ENCODE measurements at places on chromosomes 16 and 17. TPM values are rescaled to one million over a fixed set of nuclear protein-coding genes. Genes with fewer than 3 reads are reported as not detected.

DNA sequence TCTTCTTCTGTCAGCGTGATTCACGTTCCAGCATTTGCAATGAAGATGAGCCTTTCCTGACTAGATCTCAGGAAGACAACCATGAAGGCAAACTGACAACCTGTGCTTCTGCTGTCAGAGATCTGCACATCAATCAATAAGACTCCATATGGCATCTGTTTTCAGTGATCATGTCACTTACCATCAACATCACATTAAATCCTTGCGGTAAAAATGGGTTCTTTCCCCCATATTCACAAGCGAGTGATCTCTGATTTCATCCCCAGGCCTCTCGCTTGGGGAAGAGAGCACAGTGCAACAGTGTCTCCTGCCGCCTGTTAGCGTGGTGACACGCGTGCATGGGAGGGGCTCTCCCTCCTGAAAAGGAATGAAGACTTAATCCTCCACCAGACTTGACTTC, 11.1 kb downstream of the NACA2 start:
- no peak for DNase-seq

DNA sequence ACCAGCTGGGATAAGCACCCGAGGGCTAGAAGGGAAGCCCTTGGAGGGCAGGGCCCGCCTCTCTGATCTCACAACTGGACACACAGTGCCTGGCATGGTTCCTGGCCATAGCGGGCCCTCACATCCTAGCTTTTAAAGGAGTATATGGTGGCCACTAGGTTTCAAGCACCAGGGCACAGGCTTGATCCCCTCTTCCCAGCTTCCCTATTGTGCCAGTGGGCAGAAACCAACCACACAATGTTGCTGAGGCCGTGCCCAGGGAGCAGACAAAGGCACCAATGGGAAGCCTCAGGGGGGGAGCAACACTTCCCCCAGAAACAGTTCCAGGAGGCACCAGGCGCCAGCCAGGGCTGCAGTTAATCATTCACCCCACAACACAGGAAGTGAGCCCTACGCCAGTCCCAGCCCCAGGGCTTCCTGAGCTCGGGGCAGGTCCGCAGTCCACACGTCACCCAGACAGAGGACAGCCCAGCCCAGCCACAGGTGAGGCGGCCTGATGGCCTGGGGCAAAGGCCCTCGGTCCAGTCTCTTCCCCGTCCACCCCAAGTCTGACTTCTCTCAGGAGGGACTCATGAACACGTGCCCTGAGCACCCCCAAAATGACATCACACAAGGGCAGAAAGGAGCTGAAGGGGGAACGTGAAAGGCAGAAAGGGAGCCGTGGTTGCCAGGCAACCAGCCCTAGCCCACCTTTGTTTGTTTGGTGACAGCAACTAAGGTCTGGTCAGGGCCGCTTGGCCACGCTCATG, 12.8 kb downstream of the SMIM5 start:
- peak; percentile 35 for DNase-seq

DNA sequence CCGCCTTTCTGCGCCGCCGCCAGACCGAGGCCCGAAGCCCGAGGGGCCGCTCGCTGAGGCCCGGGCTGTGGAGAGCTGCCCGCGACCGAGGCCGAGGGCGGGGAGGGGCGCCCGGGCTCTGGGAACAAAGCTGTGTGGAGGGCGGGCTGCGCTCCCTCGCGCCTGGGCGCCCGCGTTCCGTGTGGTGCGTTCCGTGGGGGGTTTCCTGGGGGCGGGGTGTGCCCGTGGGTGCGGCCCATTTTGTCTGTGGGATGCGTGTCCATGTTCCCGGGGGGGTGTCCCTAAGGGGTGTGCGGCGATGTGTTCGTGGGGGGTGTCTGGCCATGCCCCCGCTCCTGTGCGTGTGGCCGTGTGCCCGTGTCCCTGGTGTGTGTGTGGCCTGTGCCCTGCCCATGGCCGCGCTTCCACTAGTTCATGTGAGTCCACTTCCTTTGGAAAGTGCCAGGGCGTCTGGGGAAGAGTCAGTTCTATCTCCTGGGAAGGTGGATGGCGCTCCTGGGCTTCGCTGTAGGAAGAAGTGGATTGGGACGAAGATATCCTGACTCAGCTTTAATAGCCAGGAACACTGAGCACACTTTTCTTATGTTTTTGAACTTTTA, 520 bp downstream of the JPT2 start:
- DNase-seq = peak; percentile 38

FADS6 gene
- not detected for total RNA-seq

IL21R gene
- total RNA-seq = 0.43 TPM

- no peak for DNase-seq
Observed at GRCh38 chr16:28875134-28876018, 2.9 kb upstream of the ATP2A1 start.

GRCh38 chr17:7041607-7042500, 2.0 kb downstream of the SLC16A11 start:
- DNase-seq = peak; percentile 28

- no peak for DNase-seq
Observed at GRCh38 chr17:37098910-37099664, 150.3 kb downstream of the AATF start.

DNA sequence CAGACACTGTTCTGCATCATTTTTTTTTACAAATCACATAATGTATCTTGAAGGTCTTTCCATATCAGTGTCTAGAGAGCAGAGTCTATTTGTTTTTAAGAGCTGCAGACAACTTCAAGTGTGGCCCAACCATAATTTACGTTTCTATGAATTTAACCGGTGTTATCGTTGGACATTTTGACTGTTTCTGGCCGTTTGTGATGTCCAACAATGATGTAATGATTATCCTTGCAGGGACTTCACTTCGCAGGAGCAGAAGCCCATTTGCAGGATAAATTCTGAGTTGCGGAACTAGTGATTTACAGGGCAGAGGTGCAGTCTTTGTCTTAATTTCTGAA, 26.9 kb upstream of the HLF start:
- no peak for DNase-seq

DNA sequence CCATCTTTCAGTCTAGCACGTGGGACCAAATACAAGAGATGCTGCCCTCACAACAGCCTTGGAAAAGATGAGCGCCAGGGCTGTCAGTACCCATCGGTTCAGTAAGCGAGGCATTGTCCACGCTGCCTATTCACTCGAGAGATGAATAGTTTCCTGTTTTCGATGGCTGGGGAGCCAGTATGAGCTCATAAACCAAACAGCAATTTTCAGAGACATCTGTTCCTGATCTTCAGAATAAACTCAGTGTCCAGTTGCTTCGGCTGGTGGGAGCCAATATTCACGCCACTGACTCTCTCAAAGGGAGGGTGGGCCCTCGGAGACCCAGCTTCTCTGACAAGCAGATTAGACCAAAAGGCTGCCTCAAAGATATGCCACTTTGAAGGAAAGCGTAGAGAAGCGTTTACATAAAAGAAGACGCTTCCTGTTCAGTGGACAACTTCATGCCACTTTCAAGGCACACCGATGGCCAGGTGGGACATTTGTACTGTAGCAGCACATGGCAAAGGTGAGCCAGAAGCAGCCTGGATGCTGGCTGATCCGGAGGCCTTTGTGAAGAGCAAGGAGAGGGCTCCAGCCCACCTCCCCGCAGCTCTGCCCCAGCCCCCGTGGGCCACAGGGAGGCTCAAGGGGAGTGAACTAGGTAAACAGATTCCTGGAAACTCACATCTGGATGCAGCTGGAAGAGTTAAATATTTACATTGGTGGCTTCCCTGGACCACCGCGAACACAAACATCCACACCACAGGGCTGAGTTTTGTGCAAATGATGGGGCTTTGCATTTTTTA, 6.0 kb downstream of the TIMM22 start:
- no peak for DNase-seq

RNF227 gene
- 3.7 TPM for total RNA-seq

All from ovary (tissue), 10 donors.